ENCODE measurements at places on chromosomes 12 and 14. TPM values are rescaled to one million over a fixed set of nuclear protein-coding genes. Genes with fewer than 3 reads are reported as not detected.

The PTGDR gene
- 3.1 TPM for total RNA-seq

The ZNF891 gene
- 3.1 TPM for total RNA-seq

The KRT6C gene
- not detected for total RNA-seq

The NANOG gene
- total RNA-seq: 0.16 TPM

The ENDOU gene
- 0.91 TPM for total RNA-seq

The IRAK3 gene
- total RNA-seq: 19.9 TPM

The INHBE gene
- total RNA-seq: 0.19 TPM

The SDR9C7 gene
- total RNA-seq: not detected

The CLEC9A gene
- total RNA-seq: 0.57 TPM

The CARMIL3 gene
- 1.4 TPM for total RNA-seq

The CLEC2A gene
- not detected for total RNA-seq

The RHEBL1 gene
- total RNA-seq: 0.69 TPM

The CCDC184 gene
- 2.0 TPM for total RNA-seq

The GLTP gene
- total RNA-seq: 45.9 TPM

All from kidney (tissue), 22 donors.